ENCODE measurements at places on chromosomes 13 and 19.

DNA sequence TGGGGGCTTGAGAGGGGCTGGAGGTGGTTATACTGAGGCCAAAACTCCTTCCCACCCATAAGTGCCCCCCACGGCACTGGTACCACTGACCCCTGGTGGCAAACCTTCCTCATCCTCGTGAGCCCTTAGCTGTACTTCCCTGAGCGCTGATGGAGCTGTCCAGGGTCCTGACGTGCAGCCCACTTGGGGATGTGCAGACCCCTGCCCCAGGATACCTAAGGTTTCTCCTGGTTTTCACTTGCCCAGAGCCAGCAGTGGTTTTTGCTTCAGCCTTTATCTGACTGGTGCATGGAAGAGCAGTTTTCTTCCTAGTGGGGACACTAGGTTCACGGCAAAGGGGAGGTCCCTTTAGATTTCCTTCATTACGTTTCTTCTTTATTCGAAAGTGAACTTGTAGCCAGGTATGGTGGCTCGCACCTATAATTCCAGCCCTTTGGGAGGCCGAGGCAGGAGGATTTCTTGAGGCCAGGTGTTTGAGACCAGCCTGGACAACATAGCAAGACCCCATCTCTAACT is 28.7 kb upstream of the KCTD15 start:
- no peak for DNase-seq

DNA sequence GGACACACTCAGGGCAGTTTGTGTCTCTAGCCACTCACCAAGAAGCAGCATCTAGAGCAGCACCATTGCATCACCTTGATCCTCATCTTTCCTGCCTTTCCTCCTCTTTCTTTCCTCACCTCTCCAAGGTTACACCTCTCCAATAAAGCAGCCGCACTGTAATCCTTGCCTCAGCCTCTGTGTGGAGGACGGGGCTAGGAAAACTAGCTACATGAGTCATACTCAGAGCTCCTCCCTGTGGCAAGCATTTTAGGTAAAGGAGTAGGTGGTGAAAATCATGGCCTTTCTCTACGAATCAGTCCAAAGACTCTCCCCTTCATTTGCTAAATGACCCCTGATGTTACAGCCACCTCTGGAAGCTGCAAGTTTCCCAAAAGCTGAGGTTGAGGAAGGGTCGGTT is 108.9 kb downstream of the DNAJC15 start:
- no peak for DNase-seq

DNA sequence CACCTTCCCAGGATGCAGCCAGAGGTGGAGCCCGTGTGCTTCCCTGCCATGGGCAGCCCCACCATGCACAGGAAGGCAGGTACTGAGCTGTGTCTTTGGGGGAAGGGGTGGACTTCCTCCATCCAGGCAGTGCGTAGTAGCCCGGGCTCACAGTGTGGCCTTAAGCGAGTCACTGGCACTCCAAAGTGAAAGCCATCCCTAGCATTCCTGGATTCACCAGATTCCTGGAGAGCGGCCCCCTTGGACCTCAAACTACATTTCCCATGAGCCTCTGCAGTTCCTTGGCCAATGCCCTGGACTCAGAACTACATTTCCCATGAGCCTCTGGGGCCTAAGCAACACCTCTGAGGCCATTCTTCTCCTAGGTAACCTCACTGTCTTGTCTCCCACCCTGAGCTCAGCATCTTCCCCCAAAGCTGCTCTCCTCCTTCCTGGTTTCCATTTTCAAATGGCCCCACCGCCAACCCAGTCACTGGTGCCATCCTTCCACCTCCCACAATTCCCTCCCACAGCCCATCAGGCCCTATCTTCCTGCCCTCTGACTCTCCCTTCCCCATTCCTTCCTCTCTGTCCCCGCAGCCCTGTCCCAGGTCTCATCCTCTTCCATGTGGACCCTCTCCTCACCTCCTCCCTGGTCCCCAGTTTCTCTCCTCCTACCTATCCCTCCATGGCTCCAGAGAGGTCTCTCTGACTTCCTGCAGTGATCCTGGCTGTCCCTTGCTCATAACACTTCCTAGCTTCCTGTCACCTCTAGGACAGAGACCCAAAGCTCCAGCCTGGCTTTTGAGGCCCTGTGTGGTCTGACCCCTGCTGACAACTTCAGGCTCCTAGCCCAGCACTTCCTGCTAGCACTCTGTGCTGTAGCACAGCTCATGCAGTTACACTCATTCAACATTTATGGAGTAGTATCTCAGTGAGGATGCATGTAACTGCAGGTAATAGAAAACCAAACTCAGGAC is at the start of gene C19orf81:
C19orf81 (plus strand) TSS at position 13 of the 959 bp plus-strand sequence; CDS start at position 13, 0 bp downstream.
- no peak for DNase-seq

DNA sequence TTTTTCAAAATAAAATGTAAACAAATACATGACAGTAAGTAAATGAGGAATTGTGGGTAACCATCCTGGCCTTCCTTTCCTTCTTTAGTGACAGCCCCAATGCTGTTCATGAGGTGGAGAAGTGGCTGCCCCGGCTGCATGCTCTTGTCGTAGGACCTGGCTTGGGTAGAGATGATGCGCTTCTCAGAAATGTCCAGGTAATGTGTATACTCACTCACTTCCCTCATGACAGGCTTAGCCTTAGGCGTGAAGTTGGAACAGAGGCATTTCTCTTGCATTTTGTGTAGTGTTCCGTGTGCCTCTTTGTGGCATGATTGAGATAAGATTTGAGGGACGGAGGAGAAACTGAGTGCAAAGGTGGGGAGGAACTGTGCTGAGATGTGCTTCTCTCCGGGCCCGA is 12.0 kb downstream of the NAXD start:
- no peak for DNase-seq

DNA sequence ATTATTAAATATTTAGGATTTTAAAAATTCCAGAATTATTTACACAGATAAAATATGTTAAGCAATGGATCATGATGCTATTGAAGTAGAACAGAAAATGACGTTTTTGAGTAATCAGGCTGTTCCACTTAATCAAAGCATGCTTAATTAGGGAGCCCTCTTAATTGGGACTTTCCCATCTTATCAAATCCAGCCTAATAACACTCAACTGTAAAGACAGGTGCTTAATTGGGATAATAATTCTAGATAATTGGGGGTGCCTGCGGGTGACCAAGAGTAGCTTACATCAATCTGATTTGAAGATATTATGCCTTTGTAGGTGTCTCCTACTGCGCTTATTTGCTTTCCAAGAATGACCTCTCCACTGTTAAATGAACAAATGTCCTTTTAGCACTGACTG is 742.2 kb upstream of the SLITRK6 start:
- no peak for DNase-seq

DNA sequence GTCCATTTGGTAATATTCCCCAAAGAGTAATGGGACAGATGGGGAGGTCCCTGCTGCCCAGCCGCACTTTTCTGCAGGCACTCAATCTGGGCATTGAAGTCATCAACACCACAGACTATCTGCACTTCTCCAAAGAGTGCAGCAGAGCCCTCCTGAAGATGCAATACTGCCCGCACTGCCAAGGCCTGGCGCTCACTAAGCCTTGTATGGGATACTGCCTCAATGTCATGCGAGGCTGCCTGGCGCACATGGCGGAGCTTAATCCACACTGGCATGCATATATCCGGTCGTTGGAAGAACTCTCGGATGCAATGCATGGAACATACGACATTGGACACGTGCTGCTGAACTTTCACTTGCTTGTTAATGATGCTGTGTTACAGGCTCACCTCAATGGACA is 295.0 kb downstream of the GPC5 start:
- no peak for DNase-seq

DNA sequence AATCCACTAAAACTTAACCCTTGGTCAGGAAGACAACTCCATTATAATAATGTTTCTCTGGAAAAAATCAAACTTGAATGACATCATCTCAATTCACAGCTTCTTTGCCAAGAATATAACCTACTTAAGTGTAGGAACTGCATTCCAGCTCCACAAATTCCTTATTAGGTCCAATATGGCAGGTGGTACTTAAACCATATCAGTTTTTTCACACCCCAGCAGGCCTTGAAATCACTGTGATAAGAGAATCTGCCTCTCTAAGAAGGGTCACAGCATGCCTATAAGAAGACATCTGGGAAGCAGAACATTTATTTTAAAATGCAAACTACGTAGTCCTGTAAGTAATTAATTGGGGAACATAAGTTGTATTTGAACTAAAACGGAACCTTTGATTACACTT is 687.8 kb downstream of the DIAPH3 start:
- no peak for DNase-seq

DNA sequence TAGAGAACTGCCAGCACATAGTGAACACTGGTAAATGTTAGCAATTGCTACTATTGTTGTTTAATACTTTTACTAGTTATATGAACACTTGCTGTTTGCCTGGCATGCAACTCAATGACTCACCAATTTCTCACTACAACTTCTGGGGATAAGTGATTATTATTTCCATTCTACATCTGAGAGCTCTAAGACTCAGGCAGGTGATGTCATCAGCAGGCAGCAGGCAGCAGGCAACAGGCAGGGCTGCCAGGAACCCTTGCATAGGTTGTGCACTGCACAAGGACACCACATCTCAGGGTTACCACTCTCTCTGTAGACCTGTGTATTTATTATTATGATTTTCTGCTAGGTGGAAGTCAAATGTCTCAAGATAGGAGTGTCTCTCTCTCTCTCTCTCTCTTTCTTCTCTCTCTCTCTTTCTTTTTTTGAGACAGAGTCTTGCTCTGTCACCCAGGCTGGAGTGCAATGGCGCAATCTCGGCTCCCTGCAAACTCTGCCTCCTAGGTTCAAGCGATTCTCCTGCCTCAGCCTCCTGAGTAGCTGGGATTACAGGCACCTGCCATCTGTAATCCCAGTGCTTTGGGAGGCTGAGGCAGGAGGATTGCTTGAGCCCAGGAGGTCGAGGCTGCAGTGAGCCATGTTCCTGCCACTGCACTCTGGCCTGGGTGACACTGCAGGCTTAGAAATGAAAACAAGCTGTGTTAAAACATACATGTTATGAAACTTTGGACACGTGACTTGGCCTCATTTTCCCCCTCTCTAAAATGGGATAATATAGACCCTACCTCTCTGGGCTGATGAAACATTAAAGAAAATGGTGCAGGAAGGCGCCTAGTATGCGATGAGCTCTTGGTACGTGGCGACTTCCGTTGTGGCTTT is 22.7 kb downstream of the HPN start:
- no peak for DNase-seq

DNA sequence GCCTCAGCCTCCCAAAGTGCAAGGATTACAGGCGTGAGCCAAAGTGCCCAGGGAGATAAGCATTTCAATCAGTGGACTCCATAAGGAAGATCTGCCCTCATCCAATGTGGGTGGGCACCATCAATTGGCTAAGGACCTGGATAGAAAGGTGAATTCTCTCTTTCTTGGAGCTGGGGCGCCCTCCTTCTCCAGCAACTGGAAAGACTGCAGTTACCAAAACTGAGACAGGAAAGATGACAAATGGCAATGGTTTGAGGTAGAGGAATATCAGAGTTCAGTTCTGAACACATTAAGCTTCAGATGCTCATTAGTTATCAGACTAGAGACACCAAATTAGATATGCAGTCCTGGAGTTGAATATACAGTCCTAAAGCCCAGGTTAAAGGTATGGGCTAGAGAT is 10.5 kb upstream of the ELF1 start:
- DNase-seq, result no peak

- no peak for DNase-seq
Measured at GRCh38 chr13:30718661-30719524, 16.4 kb upstream of the ALOX5AP start.

GRCh38 chr13:105816994-105817393 is 718.5 kb downstream of the EFNB2 start:
- no peak for DNase-seq

DNA sequence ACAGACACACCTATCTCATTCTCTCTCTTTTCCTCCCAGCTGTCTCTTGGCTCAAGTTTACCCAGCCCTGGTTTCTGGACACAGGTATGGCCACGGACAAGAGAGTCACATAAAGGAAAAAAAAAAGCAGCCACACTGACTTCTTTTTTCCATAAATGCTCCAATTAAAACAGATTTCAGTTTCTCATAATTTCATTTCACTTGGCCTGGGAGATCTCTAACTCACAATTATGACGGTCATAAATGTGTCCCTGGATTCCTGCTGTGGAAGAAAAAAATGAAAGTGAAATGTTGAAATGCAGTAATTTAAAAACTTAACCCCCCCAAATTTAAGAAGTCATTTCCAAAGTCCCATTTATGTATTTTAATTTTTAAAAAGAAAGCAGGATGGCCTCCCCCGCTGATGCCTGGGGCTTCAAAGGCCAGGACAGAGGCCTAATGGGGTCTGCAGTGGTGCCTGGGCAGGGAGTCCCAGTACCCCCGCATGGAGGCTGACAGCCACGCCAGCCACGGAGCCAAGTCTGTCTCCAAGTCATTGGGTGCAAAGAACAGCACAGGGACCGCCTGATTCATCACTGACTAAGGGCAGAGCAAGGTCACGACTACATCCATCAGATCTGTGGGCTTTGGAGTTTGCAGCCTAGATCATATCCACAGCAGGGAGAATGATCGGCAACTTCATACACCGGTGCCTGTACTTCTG is 79.7 kb downstream of the TSHZ3 start:
- no peak for DNase-seq

- no peak for DNase-seq
Measured at GRCh38 chr13:41833831-41834230, 127.1 kb downstream of the VWA8 start.

- no peak for DNase-seq
Measured at GRCh38 chr19:801030-801860, 4.0 kb downstream of the PTBP1 start.

DNA sequence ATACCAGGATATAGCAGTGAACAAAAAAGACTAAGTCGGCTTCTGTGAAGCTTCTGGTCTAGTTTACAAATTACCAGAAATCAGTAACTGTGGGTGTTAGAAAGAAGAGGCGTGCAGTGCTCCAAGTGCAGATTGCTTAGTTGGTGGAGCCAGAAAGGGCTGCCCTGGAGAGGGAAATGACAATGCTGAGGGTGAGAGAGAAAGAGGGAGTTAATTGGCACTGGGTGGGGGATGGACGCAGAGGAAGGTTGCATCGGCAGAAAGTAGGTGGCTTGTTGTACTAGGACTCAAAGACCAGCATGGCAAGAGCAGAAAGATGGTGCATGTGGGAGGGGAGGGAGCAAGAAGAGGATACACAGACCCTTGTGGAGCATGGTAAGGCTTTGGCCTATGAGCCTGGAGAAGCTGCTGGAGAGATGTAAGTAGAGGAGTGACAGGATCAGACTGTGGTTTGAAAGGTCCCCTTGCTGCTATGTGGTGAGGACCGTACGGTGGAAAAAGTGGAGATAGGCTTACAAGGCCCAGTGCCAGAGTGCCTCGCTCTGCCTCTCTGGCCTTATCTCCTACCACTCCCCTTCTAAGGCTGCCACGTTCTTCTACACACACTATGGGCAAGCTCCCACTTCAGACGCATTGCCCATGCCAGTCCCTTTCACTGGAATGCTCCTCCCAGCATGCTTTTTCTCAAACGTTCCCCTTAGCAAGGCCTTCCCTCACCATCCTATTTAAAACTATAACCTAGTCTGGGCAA is 13.5 kb downstream of the SMG9 start:
- DNase-seq, result no peak

Data from suprapubic skin (tissue), 4 donors.